ENCODE measurements at places on chromosomes 3 and 15.

GRCh38 chr3:42157540-42158538 is 66.7 kb downstream of the TRAK1 start:
- no peaks in the 10 kb centered on the region for H3K27me3 ChIP-seq
- no peak for DNase-seq
- H3K27ac ChIP-seq, result peak overlapping the region; percentile 15
- peak overlapping the region; percentile 45 for H3K4me3 ChIP-seq
- H3K36me3 ChIP-seq, result no peaks in the 10 kb centered on the region

- H3K27ac ChIP-seq, result no peak overlapping the region
- H3K4me3 ChIP-seq, result no peak overlapping the region
- H3K27me3 ChIP-seq, result no peaks in the 10 kb centered on the region
- no peak for DNase-seq
These were observed 22.5 kb downstream of the CDCP1 start for GRCh38 chr3:45123581-45124269.

GRCh38 chr15:49720261-49720660 is 99.4 kb downstream of the DTWD1 start:
- H3K36me3 ChIP-seq, result no peaks in the 10 kb centered on the region
- H3K27me3 ChIP-seq, result no peaks in the 10 kb centered on the region
- DNase-seq, result no peak
- H3K4me3 ChIP-seq, result no peak overlapping the region
- H3K4me1 ChIP-seq, result no peaks in the 10 kb centered on the region

DNA sequence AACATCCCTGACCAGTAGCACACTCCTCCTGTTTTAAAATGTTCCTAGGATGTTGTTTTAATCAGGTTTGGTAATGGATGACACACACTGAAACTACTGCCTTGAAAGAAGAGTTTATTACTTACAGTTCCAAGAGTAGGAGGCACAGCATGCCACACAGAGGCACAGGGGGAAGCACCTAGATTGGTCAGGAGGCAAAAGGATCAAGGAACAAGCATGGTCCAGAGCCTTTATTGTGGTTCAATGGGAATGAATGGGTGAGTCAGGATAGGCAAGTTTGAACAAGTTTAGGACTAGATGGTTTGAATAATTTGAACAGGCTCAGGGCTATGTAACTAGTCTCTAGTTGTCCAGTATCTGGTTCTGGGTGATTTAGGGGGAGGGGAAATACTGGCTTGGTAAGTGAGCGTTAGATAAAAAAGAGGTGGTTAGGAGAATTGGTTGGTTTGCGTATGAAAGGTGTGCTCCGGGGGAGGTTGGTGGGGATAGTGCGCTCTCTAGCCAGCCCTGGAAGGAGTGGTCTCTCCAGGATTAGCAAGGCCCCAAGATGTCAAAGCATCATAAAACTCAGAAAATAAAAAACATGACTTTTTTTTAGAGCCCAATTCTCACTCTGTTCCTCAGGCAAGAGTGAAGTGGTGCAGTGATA is 35.1 kb downstream of the TMOD3 start:
- peaks cover 13% of the 10 kb centered on the region for H3K36me3 ChIP-seq
- no peak overlapping the region for H3K4me3 ChIP-seq
- H3K27ac ChIP-seq, result no peak overlapping the region
- DNase-seq, result no peak
- no peaks in the 10 kb centered on the region for H3K27me3 ChIP-seq

DNA sequence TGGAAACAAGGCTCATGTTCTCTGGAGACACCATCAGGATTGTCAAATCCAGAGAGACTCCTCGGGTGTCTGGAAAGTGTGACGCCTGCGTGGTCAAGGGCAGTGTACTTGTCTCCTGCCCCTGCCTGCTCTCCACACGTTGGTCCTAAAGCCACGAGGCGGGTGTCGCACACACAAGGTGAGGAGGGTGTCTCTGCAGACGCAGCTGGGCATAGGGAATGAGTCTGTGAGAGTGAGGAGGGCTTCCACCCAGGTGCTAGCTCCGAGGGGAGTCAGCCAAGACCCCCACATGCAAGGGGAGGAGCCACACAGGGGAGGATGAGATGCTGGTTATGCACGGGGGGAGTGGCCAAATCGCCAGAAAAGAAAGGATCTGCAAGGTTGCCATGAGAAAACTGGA is 27.9 kb upstream of the OCA2 start:
- H3K36me3 ChIP-seq, result peaks cover 16% of the 10 kb centered on the region
- H3K4me3 ChIP-seq, result no peak overlapping the region
- no peaks in the 10 kb centered on the region for H3K4me1 ChIP-seq
- no peak overlapping the region for H3K27ac ChIP-seq

GRCh38 chr15:82159922-82160321 is 102.6 kb downstream of the EFL1 start:
- H3K27me3 ChIP-seq, result no peaks in the 10 kb centered on the region
- peaks cover 15% of the 10 kb centered on the region for H3K36me3 ChIP-seq
- H3K4me3 ChIP-seq, result no peak overlapping the region
- no peaks in the 10 kb centered on the region for H3K4me1 ChIP-seq
- H3K27ac ChIP-seq, result no peak overlapping the region

GRCh38 chr3:123287051-123287961 is 85.6 kb downstream of the SEC22A start:
- H3K4me3 ChIP-seq, result no peak overlapping the region
- no peak overlapping the region for H3K27ac ChIP-seq
- no peaks in the 10 kb centered on the region for H3K4me1 ChIP-seq
- no peaks in the 10 kb centered on the region for H3K27me3 ChIP-seq

GRCh38 chr3:169661361-169662131 is 2.0 kb downstream of the MECOM start:
- no peaks in the 10 kb centered on the region for H3K36me3 ChIP-seq
- peaks cover 5% of the 10 kb centered on the region for H3K4me1 ChIP-seq
- DNase-seq, result no peak
- H3K27ac ChIP-seq, result no peak overlapping the region

DNA sequence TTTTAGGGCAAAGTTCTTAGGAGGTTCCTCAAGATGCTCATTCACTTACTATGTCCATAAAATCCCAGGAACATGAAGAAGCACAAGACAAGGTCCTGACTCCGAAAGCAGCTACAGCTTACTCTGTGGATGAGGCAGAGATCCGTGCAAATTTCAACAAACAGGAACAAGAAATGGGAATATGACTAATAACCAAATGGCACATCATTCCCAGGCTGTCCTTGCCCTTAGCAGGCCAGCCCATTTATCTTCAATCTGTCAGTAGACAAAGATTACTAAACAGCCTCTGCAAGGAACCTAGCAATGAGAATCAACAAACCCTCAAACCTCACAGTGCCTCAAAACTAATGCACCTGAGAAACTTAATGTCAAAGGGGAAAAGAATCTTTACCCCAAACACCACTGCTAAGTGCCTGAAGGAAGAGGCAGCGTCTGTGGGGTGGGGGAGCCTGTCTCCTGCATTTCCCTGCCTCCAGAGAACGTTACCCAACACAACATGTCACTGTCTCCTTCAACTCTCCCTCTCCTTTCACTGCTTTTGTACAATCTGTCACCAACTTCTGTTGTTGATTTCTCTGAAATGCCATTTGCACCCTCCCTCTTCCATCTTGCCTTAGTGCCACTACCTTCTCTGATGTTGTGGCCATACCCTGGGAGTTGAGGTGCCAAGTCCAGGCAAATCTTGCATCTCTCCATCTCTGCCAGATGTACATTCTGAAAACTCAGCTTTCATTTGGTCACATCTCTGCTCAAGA is 4.8 kb downstream of the TNFAIP8L3 start:
- no peaks in the 10 kb centered on the region for H3K4me1 ChIP-seq
- no peaks in the 10 kb centered on the region for H3K36me3 ChIP-seq
- no peak for DNase-seq

DNA sequence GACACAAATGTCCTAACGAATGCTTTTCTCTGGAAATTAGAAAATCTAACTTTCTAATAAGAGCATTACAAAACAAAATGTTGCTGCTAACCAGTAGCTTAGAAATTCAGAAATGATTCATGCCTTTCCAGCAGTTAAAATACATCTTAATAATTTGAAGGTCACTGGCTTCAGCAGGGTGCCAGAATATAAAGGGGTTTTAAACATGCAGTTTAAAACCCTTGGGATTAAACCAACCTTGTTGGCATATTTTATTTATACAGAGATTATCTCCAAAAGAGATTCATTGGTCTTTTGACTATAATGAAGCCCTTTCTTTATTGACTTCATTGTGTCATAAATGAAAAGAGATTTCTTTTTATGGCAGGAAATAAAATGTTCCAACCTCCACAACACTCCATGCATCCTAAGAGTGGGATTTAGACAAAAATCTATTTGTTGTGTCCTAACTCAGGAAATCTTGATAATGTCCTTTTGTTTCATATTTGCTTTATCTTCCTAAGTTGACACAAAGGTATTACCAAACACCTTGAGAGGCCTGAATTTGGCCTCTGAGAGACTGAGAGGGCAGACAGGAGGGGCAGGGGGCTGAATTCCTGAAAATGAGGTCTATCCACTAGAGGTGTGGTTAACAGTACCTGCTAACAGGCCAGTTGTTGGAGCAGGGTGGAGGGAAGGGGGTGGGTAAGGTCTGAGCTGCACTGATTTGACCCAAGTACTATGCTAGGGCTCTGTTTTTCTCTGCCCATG is 124.4 kb downstream of the FEZF2 start:
- no peak for DNase-seq
- no peaks in the 10 kb centered on the region for H3K27me3 ChIP-seq
- no peaks in the 10 kb centered on the region for H3K4me1 ChIP-seq
- H3K27ac ChIP-seq, result no peak overlapping the region
- no peaks in the 10 kb centered on the region for H3K36me3 ChIP-seq
- no peak overlapping the region for H3K4me3 ChIP-seq

GRCh38 chr3:181694805-181695660 is 16.7 kb upstream of the SOX2 start:
- no peaks in the 10 kb centered on the region for H3K4me1 ChIP-seq
- no peak for DNase-seq
- peaks cover 15% of the 10 kb centered on the region for H3K27me3 ChIP-seq
- H3K36me3 ChIP-seq, result no peaks in the 10 kb centered on the region

DNA sequence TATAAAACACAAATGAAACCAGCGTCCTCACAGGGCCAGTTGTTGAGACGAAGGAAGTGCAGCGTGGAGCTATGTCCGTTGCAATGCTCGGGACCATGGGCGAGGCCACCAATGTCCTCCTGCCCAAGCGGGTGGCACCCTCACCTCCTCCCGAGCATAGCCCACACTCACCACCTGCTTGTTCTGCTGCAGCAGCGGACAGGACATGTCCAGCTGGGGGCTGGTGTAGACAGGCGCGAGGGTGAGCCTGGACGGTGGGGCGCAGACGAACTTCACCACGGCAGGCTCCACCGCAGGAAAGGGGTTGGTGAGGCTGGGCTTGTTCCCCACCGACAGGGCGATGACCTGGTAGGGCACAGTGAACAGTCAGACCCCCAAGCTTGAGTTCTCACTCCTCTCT is 62.1 kb downstream of the NUP210 start:
- H3K27ac ChIP-seq, result no peak overlapping the region
- peaks cover 54% of the 10 kb centered on the region for H3K36me3 ChIP-seq
- H3K4me3 ChIP-seq, result no peak overlapping the region
- no peaks in the 10 kb centered on the region for H3K27me3 ChIP-seq
- H3K4me1 ChIP-seq, result no peaks in the 10 kb centered on the region

- H3K36me3 ChIP-seq, result 0 out of 2 replicates have a peak, but pooled peaks cover 3% of the 10 kb centered on the region
- H3K4me3 ChIP-seq, result peak overlapping the region; percentile 69
- no peaks in the 10 kb centered on the region for H3K27me3 ChIP-seq
- no peak for DNase-seq
- H3K4me1 ChIP-seq, result 0 out of 2 replicates have a peak, but pooled peaks cover 4% of the 10 kb centered on the region
These were observed 467 bp downstream of the PGBD4 start for GRCh38 chr15:34102175-34102925.

DNA sequence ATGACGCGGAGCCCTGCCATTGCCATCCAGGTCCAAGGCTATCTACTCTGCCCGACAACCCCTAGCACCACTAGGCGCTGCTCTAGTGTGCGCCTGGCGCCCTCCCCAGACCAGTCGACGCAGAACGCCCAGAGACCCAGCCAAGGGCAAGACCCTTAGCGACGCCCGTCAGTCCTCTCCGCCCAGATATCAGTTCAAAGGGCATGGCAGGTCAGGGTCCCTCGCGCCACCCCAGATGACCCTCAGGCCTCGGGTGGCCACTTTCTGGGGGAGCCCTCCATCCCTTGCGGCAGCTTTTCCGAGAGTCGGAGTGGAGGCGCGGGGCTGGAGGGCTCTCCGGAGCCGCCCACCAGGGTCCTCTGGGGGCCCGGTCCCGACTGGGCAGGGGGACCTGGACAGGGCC is 371 bp upstream of the CLSTN2 start:
- H3K27ac ChIP-seq, result no peak overlapping the region
- H3K4me1 ChIP-seq, result no peaks in the 10 kb centered on the region
- H3K4me3 ChIP-seq, result no peak overlapping the region
- H3K27me3 ChIP-seq, result peaks cover 7% of the 10 kb centered on the region

GRCh38 chr3:176046703-176047102 is 1150.6 kb downstream of the TBL1XR1 start:
- H3K27me3 ChIP-seq, result no peaks in the 10 kb centered on the region
- H3K4me3 ChIP-seq, result no peak overlapping the region
- H3K27ac ChIP-seq, result no peak overlapping the region
- H3K4me1 ChIP-seq, result no peaks in the 10 kb centered on the region
- no peak for DNase-seq

GRCh38 chr3:634511-634910 is 437.9 kb downstream of the CHL1 start:
- no peak for DNase-seq
- no peaks in the 10 kb centered on the region for H3K4me1 ChIP-seq
- no peaks in the 10 kb centered on the region for H3K36me3 ChIP-seq
- no peaks in the 10 kb centered on the region for H3K27me3 ChIP-seq
- H3K4me3 ChIP-seq, result no peak overlapping the region

DNA sequence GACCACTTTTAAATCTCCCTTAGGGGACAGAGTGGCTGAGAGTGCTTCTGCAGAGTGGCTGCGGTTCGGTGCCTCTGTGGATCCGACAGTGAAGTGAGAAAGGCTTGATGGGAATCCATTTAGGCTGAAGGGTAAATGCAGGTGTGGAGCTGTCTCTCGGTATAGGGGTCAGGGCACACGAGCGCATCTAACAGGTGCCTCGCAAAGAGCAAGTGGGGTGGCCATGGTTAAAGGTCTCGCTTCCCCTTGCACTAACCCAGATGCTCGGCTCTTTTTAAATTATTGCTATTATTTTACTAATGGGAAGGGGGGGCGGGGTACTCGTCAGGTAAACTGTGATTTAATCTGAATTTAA is 598 bp upstream of the GJD2 start:
- DNase-seq, result no peak
- peaks cover 10% of the 10 kb centered on the region for H3K27me3 ChIP-seq
- no peaks in the 10 kb centered on the region for H3K36me3 ChIP-seq
- no peak overlapping the region for H3K27ac ChIP-seq

GRCh38 chr15:26325495-26325894 is 447.4 kb downstream of the GABRB3 start:
- no peaks in the 10 kb centered on the region for H3K36me3 ChIP-seq
- no peaks in the 10 kb centered on the region for H3K4me1 ChIP-seq
- H3K4me3 ChIP-seq, result no peak overlapping the region
- no peaks in the 10 kb centered on the region for H3K27me3 ChIP-seq

DNA sequence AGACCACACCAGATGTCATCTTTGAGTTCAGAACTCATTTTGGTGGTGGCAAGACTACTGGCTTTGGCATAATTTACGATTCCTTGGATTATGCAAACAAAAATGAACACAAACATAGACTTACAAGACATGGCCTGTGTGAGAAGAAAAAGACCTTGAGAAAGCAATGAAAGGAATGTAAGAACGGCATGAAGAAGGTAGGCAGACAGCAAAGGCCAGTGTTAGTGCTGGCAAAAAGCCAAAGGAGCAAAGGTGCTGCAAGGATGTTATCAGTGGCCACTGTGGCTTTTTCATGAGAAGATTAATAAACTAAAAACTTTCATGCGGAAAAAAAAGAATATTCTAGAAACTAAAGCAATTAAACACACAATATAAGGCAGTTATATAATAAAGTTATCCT is 21.9 kb downstream of the AAGAB start:
- no peaks in the 10 kb centered on the region for H3K4me1 ChIP-seq
- H3K27me3 ChIP-seq, result no peaks in the 10 kb centered on the region
- H3K27ac ChIP-seq, result no peak overlapping the region
- H3K4me3 ChIP-seq, result no peak overlapping the region
- peaks cover 2% of the 10 kb centered on the region for H3K36me3 ChIP-seq
- no peak for DNase-seq

- no peak overlapping the region for H3K4me3 ChIP-seq
- H3K4me1 ChIP-seq, result no peaks in the 10 kb centered on the region
These were observed 20.3 kb upstream of the RAD18 start for GRCh38 chr3:8983591-8983990.
